GM12892 (cell line): ENCODE measurements at places on chromosomes 2 and 18.

GRCh38 chr2:152762202-152762601, 43.8 kb downstream of the ARL6IP6 start:
- no peak for DNase-seq

DNA sequence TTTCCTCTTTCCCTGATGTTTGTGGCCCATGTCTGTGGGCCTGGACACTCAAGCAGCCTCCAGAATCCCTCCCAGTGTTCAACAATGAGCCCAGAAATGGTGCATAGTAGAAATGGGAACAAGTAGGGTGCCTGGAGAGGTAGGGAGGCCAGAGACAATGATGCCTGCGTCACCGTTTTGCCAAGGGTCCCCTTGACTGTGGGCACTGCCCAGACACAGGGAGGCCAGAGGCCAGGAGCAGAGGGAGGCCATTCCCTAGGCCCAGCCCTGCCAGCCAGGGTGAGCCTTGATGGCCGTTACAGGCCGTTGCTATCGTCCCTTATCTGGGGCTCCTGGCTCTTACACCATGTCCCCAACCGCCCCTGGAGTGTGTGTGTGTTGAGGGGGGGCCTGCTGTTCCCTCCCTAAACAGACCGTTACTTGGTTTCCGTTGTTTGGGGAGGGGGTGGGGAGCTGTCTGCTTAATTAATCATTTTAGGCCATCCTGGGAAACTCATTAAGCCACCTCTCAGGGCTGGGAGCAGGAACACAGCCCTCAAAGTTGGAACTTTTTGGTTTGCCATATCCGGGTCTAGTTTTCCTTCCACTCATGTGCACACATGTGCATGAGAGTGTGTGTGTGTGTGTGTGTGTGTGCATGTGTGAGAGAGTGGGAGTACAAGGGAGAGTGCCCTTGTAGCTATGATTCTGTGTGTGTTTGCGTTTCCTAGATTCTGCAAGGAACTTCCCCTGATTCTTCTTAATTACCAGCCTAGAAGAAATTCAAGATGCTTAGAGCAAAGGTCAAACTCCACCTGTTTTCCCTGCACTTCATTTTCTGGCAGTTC, 135.2 kb upstream of the HAAO start:
- no peak for DNase-seq

DNA sequence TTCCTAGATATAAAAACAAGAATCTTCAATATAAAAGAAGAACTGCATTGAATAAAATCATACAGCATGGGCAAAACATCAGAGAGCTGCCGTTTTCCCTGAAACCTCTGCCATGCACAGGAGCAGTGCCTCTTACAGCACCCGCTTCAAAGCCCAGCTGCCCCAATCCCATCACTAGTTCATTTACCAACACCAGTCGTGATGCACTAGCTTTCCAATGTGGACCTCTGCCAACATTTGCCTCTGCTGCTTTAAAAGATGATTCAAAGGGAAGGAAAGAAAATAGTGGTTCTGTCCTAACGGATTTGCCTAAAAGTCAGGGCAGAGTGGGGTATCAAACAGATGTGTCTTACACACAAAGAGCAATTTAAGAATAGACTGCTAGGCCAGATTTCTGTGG, 43.4 kb upstream of the AP1S3 start:
- no peak for DNase-seq

- DNase-seq, result no peak
Measured at GRCh38 chr2:196293751-196294515, 122.6 kb upstream of the STK17B start.

DNA sequence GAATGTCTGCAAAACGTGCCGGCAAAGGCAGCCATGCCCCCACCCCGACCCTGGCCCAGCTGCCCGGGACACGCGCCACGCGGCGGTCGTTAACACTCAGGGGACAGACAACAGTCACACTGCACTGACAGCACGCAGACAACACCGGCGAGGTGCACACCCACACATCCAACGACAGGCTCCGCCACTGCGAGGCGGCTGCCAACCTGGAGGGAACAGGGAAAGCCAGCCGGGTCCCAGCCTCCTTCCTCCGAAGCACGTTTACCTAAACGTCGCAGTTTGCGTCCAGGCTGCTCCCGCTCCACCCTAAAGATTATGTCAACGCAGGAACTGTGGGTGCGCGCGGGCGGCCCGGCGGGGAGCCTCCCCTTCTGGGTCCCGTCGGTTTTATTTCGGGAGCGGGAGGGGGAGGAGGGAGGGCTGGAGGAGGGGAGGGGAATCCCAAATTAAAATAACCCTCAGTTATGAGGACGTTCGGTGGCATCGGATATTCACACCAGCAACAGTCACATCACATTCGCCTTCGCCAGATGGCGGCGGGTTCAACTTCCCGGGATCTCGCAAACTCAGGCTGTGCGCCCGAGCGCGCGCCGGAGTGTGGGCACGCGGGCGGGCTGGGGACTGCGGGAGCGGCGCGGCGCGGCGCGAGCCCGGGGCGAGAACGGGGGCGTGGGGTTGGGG, 644 bp downstream of the PTGR3 start:
- DNase-seq, result no peak

GRCh38 chr2:85435220-85435958, 16.9 kb downstream of the SH2D6 start:
- DNase-seq, result no peak

DNA sequence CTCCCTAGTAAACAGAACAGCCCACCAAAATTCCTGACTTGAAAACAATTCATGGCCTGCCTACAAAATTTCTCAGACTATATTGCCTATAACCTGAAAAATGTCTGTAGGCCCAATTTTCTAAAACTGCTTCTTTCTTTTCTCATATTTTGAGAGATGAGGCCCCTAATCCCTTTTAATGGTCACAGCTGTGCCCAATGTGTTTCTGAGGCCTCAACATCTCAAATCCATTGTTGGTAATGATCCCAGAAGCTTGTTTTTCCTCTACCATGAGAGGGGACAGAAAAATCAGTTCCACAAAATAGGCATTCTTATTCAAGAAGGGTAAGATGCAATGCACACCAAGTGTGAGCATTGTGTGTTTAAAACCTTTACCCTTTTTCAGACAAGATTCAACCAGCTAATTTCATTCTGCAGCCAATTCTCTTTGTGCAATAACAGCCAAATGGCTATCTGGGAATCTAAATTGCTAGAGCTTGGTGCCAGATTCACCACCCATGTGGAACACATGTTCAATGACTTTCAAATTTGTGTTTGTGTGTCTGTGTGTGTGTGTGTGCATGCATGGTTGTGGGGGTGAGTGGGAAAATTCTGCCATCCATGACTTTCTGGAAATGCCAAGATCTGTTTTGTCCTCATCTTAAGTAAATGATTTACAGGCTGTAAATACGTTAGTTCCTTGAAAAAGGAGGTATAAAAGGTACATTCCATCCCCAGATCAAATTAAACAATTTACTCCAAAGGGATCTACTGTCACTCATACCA, 319.5 kb downstream of the TNS1 start:
- DNase-seq, result no peak

GRCh38 chr2:96951125-96951654, 35.2 kb downstream of the FAM178B start:
- peak; percentile 84 for DNase-seq

GRCh38 chr18:55900380-55900779, 312.4 kb upstream of the TCF4 start:
- no peak for DNase-seq
